ENCODE measurements at places on chromosomes 3 and 15.

DNA sequence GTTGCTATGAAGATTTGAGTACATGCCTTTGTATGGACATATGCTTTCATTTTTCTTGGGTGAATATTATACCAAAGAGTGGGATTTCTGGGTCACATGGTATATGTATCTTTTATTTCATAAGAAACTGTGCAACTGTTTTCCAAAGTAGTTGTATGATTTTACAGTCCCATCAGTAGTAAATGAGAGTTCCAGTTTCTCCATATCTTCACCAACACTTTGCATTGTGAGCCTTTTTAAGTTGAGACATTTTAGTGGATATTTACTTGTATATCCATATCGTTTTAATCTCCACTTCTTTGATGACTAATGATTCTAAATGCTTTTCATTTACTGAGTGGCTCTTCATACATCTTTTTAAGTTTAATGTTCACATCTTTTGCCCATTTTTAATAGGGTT is 20.3 kb downstream of the MEF2A start:
- no peak for DNase-seq

DNA sequence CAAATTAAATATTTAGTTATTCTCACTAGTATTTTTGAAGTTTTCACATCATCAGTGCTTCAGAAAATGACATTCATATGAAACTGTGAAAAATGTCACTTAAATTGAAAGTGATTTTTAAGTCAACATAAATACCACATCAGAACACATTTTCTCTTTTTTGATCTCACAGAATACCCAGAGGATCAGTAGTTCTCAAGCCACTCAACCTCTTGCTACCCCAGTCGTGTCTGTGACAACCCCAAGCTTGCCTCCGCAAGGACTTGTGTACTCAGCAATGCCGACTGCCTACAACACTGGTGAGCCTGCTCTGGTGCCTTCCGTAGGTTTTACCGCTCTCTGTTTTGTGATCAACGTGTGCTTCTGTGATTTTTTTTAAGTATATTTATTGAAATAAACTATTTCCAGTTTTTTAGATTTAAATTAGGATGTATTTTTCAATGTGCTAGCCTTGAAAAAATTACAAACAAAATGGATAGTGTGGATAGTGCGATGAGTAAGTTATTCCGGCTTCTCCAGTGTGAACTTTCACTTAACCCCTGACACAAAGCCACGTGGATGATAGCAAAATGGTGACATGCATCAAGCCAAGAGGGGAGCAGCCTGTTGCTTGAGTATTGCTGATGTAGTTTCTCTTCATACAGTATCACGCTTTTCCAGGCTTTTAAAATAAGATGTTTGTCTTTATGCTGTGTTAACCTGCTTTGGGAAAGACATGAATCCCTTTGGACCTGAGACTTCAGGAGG is 26.5 kb downstream of the LYSMD4 start:
- DNase-seq: no peak

DNA sequence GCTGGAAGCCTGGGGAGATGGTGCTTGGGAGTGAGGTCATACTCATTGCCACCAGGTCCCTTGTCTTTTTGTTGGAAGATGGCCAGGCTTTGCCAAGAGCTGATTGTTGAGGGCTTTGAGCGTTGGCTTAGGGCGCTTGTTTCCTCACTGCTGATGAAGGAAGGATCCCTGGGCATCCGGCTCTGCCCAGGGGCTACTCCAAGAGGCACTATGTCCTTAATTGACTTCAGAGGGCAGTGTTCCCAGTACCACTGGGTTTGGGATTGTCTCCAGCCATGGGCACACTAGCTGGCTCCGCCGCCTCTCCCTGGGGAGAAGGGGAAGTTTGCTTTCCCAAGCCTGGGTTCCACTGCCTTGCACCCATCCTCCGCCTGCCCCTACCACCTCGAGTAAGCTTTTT is 57.2 kb upstream of the RGMA start:
- DNase-seq: no peak

- DNase-seq: no peak
Measured at GRCh38 chr15:92451225-92451825, 57.6 kb downstream of the ST8SIA2 start.

DNA sequence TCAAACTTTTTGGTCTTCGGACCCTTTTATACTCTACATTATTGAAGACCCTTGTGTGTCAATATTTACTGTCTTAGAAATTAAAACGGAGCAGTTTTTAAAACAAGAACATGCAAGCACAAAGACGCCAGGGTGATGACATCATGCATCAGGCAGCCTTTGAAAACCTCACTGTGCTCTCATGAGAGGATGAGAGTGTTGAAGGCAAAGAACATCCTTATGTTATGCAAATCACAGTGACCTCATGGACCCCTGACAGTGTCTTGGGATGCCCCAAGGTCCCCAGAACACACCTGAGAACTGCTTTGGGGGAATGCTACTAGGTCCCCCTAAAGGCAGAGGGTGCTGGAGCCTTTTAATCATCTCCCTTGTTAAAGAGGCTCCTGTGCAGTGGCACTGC is 51.6 kb downstream of the CHDH start:
- no peak for DNase-seq

- no peak for DNase-seq
Measured at GRCh38 chr15:58992181-58992580, 4.7 kb downstream of the RNF111 start.

GRCh38 chr3:187798126-187798525 is 52.9 kb upstream of the BCL6 start:
- no peak for DNase-seq

DNA sequence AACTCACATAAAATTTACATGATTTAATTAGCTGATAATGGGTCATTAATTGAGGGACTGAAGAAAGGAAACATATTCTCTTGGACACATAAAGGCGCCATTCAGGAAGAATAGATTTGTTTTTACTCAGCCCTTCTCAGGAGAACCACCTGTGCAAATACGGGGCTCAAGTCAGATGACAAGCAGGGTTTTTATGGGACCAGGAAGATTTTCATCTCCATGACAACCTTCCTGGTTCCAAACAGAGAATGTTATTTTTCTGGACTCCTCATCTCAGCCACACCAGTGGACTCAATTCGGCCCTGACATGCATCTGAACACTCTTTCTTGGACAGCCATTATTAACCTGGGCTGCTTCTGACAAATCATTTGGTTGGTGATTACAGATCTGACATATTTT is 120.5 kb downstream of the PDZRN3 start:
- DNase-seq: no peak

- DNase-seq: no peak
Measured at GRCh38 chr3:152019508-152019907, 146.1 kb downstream of the SUCNR1 start.

DNA sequence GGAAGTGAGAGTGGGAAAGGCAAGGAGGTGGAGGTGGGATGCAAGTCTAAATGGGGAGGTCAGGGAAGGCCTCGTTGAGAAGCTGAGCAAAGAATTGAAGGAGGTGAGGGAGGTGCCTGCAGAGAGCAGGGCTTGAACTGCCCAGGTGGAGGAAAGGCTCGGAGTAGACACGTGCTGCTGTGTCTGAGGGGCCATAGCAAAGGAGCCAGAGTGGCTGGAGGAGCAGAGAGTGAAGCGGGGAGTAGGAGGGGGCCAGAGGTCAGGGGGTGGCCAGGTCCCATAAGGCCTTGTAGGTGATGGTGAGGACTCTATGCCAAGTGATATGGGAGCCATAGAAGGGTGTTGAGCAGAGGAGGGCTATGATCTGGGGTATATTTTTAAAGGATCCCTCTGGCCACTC is 21.4 kb upstream of the HRH1 start:
- no peak for DNase-seq

DNA sequence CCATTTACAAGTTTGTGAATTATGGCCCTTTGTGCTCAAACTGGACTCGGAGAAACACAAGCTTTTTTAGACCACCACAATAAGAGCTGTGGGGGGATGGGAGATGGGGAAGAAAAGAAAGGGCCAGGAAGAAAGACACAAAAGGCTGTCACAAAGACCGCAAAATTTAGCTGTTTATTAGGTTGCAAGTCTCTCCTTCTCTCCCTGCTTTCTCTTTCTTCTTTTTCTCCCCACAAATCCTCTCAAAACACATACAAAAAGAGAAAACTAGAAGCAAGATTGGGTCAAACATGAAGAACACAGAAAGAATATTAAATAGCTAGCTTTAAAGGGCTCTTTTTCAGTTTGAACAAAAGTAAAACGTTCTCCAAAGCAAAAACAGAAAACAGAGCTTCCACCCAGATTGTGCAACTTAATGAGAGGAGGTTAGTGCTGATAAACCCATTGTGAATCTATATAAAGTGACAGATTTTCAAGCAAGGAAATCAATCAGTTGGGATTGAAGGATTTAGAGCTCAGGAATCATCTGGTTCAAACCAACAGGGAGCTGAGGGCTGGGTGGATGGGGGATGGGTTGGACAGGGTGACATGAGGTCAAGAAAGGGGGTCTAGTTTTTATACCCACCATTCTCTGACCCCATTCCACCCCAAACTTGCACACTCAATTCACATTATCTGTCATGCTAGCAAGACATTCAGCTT is 87.3 kb downstream of the DHX30 start:
- no peak for DNase-seq
